ENCODE measurements at places on chromosomes 3 and 15.

DNA sequence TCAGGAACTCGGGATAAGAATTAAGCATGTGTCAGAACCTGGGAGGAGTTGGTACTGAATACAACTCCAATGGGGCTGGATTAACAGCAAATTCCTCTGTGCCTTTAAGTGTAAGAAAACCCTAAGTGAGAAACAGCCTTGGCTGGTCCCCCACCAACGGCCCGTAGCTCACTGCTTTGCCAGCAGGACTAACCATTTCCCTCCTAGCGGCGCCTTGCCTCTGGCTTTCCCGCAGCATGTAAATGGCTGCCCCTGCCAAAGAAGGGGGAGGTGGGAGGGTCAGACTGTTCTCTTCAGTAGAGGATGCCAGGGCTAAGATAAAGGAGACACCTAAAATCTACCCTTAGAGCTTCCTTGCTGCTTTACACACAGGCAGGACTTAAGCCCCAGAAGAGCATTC lies 51.0 kb upstream of the SH3GL3 start:
- DNase-seq, result no peak

- no peak for DNase-seq
Measured at GRCh38 chr15:33341953-33342352, 31.2 kb downstream of the RYR3 start.

- DNase-seq, result no peak
Measured at GRCh38 chr3:55609230-55609827, 122.2 kb upstream of the WNT5A start.

DNA sequence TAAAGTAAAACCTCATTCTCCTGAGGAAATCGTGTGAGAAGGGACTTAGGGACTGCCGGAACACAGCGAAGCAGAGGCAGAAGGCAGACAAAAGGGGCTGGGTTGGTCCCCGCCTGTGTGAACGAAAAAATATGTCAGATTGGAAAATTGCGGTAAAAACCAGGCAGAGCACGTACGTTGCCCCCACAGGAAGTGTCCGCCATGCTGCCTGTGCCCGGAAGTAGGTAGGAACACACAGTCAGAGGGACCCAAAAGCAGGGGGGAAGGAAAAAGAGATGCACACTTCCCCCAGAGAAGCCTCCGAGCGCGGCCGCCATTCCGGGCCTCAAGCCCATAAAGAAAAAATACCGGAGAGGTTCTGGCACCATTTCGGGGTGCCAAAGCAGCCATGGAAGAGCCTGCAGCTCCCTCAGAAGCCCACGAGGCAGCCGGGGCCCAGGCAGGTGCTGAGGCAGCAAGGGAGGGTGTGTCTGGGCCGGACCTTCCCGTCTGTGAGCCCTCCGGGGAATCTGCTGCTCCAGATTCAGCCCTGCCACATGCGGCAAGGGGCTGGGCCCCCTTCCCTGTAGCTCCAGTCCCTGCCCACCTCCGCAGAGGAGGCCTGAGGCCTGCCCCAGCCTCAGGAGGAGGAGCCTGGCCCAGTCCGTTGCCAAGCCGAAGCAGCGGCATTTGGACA lies at the start of gene MKRN3:
MKRN3 (plus strand) TSS at position 280 of the 676 bp plus-strand sequence; CDS start at position 389, 109 bp downstream.
- DNase-seq, result no peak

DNA sequence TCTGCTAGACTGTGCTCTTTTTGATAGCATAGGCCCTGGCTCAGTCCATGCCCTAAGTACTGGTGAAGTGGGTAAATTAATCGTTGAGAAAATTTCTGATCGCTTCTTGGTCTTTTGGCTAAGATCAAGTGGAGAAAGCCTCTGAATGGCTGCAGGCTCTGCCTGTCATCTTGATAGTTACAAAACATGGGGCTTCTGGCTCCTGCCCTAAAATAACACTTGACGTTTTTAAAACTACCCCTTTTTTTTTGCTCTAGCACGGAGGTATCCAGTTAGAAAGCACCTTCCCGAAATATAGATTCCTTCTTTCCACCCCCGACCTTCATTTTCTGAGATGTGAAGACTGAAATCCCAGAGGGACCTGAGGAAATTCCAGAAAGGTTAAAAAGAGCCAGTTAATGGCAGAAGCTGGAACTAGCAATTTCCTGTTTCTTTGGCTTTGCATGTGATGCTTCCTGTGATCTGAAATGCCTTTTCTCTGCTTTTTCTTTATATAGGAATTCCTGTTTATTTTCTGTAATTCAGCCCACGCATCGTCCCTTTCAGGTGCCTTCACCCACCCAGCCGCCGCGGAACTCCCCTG lies 799 bp upstream of the C2CD4B start:
- DNase-seq, result no peak

DNA sequence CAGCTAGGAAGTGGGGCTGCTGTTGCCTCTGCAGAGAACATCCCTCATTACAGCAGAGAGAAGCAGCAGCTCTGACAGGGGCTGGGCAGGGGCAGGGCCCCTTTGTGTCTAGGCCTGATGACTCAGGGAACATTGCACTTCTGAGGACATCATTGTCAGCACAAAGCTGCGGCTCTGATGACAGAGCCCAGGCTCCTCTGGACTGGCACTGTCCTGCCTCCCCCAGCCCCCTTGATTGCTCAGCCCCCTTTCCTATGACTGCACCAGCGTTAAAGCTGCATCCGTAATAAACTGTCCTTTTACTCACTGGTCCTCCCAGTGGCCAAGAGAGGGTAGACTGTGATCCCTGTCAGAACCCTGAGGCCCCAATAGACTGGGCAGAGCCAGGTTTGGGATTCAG lies 18.3 kb downstream of the TRH start:
- no peak for DNase-seq

DNA sequence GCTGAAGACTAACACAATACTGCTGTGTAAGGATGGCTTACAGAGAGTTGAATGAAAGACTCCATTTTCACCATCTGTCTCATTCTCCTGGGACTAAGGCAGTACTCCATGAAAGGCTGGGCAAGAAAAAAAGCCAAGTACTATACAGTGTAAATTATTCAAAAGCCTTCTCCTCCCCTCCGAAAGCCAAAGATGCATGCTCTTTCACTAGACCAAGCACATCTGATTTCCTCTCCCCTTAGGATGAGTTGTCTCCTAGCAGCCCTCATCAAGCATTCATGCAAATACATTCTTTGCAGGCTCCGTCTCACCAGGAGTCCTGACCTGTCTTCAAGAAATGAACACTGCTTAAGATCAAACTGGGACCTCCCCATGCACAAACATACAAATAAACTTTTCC lies 133.5 kb upstream of the THBS1 start:
- DNase-seq, result no peak

GRCh38 chr3:135239615-135239884 lies 444.5 kb downstream of the EPHB1 start:
- no peak for DNase-seq

GRCh38 chr3:157953565-157953964 lies 152.7 kb downstream of the SHOX2 start:
- DNase-seq, result no peak

DNA sequence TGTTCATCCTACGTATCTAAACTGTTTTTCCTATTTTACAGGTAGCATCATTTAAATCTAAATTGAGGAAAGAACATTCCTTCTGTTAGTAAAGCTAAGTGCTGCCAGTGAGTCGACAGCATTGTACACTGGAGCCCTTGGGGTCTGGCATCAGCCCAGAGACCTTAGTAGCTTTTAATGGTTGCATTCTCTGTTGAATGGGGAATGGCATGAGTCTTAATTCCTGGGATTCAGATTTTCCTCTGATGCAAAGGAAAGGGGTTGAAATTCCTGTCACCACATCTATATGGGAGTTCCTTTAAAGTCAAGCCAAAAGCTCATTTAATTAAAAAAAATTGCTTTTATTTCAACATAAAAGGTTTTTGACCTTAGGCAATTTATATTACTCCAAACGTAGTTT lies 148.4 kb upstream of the GBE1 start:
- DNase-seq, result no peak

GRCh38 chr3:41716471-41716870 lies 245.4 kb downstream of the ULK4 start:
- DNase-seq, result no peak

DNA sequence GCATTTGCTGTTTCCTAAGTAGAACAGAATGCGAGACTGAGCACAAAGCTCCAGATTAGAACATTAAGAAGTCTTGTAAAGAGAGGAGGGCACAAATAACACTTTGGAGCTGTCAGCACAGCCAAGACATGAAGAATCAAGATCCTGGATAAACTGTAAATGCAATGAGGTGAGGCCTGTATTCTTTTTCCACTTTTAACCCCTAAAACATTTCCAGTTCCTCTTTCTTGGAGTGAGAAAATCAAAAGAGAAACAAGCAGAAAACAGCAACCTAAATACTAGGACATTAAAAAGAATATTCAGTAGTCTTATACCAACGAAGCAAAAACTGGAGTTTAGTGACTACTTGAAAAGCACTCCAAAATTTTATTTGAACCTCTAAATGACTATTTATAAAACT lies 204.3 kb downstream of the ZBTB20 start:
- no peak for DNase-seq

DNA sequence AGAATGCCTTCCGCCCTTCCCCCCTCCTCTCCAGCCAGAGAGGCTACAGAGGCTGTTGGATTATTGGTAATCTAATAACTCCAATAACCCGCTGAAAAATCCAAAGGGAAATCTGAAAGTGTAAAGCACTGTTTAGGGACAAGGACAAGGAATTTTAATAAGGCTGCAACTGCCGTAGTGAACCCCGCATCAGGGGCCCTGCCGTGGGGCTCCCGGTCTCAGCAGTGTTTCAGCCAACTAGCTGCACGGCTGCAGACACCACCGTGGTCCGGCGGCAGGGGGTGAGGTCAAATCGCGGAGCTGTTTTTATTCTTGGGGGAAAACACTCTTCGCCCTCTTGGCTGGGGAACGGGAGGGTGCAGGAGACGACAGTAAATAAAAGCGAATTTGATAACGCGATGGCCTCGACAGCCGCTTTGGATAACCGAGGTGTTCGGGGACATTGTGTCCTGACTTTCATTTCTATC lies 6.1 kb downstream of the BCL6 start:
- DNase-seq, result peak; percentile 18

GRCh38 chr3:194379231-194379630 lies 9.7 kb upstream of the LRRC15 start:
- DNase-seq, result no peak

DNA sequence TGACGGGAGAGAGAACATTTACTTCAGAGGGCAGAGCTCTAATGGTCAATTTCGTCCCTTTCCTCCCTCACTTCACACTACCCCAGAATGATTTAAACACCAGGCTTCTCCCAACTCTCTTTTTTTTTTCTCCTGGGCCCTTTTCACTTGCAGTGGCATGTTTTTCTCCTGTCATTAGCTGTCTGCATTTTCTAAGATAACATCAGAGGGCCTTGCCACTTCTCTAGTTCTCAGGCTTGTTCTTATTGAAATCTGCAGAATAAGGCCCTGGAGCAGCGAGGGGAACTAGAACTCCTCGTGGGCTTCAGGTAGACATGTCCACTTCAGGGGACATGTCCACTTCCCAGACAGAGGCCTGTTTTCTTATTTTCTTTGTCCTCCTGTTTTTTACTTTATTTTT lies 514.4 kb upstream of the TBL1XR1 start:
- DNase-seq, result no peak

DNA sequence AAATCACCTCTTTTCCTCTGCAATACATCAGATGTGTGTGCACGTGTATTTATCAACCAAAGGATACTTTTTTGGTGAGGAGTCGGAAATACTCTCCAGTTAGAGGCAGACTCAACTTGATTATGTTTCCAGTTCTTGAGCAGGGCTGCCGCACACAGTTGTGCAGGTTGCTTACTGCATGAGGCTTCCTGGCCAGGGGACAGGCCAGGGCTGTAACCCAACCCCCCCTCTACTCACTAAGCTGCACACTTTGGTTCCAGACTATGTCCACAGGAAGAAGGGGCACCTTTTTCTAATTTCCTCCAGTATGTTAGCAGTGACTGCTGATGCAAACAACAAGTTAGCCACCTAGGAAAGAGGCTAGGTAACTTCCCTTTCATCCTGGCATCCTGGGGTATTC lies 476.9 kb upstream of the TBL1XR1 start:
- DNase-seq, result no peak

- DNase-seq, result no peak
Measured at GRCh38 chr3:100384733-100385525, 16.0 kb downstream of the TOMM70 start.

Measured in activated naive CD4-positive, alpha-beta T cell (primary cell).